ENCODE measurements at places on chromosomes 7 and 10.

DNA sequence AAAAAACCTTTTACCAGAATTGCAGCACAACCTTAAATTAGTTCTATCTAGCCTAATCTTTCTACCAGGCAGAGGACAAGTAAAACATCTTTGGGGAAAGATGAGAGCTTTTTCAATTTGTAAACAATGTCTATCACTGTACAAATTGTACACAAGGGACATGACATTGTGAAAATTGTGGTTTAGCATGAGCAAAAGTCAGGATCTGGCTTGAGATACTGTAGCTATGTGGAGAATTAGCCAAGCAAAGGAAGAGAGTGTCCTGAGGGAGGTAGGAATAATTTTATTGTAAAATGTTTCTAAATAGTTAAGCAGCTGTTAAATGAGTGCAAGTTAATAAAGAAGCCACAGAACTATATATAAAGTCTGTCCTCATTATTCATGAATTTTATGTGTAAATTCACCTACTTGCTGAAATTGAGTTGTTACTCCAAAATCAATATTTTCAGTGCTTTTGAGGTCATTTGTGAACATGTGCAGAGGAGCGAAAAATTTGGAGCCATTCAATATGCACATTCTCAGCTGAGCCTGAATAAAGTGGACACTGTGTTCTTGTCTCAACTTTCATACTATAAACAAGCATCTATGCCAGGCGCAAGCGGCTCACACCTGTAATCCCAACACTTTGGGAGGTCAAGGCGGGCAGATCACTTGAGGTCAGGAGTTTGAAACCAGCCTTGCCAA, 42.8 kb upstream of the POM121L12 start:
- DNase-seq, result no peak

DNA sequence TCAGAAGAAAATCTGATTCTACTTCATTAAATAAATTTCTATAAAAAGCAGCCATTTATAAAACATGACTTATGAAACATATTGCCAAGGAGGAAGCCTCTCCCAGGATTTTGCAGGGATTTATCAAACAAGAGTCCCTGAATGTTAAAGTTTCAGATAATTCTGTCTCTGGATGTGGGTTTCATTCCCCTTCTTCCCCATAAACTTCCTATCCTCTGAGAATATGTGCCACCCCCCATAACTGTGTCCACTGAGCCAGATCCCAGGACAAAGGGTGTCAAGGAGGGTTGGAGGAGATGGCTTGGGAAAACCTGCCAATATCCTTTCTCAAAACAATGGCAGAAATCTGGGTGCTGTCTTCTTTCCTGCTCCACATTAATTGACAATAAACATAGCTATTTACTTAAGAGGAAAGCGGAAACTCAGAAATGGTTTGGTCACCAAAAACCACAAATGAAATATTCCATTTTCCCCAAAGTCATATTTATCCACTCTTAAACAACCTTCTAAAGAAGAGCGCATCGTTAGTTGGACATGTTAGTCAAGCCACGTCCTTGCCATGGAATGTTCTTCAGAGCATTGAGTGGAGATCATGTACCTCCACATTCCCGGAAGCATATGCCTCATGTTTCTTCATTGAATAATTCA, 54.3 kb upstream of the AKR1E2 start:
- no peak for DNase-seq

GRCh38 chr10:110393866-110394265, 89.1 kb upstream of the SMNDC1 start:
- DNase-seq, result no peak

GRCh38 chr10:125448596-125448995, 234.4 kb downstream of the TEX36 start:
- no peak for DNase-seq

DNA sequence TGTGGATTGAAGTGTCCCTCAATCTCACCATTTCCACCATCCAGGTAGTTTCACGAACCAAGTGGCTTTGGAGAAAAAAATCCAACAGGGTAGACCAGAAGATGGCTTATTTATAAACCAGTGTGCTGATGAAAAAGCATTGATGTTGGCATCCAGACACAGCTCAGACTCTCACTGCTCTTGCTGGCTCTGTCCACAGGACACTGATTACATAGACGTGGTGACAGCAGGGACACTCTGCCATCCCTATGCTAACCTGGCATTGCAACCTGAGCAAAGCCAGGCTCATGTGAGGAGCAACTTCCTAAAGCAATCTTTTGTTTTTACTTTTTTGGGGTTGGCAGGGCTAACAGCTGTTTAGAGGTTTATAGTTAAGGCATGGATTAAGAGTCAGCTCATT, 130.6 kb upstream of the SVIL start:
- DNase-seq, result no peak

DNA sequence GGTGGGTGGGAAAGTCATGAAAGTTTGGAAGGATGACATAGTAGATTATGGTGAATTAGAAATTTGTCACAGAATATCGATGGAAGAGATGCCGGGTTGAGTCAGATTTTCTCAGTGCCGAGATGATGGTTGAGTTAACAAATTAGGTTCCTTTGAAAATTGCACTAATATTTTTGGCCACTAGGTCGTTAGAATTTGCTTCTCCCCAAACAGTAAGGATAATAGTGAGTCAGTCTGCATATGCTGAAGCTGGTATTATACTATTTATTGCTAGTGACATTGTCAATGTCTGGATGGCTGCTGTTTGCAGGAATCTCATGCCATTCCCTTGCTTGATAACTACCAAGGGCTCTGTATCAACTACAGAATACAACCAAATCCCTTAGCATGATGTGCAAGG, 37.7 kb upstream of the MINDY3 start:
- DNase-seq, result no peak

GRCh38 chr7:124027236-124027635, 5.6 kb downstream of the TMEM229A start:
- DNase-seq, result no peak

DNA sequence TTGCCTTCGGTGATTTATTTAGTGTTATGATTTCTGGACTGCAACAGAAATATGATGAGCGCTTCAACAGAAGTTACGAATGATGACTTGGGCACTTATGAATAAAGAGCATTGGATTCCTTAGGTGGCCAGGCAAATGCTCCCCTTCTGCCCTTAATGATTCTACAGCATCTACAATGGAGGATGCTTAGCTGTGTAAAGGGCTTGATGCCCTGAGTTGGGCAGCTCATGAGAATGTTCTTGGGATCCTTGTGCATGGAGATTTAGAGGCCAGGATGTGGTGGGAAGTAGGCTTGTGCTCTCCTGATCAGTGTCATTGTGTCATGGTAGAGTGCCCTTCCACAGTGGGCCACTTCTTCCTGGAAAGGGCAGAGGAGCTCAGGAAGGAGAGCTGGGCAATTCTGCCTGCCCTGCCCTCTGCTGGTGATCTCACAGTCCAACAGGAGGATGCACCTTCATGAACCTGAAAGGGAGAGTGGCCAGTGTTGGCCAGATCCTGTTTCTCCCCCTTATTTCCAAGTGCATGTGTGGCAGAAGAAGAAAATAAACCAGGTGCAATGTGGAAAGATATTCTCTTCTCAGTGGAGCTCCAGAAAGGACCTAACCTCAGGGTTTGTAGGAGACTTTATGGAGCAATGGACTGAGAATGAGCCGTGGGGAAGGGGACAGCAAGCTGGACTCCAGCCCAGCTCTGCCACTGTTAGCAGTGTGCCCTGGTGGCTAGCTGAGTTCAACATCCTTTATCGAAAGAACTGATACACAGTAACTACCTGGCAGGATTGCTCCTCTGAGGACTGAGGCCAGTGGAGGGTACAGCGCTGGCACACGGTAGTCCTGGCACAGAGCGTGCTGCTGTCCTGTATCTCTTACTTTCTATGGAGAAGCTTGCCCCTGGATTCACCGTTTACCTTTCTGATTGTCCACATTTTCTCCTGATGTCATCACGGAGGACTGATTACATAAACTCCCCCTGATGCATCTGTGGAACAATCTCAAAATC, 182.9 kb downstream of the BMPER start:
- no peak for DNase-seq

DNA sequence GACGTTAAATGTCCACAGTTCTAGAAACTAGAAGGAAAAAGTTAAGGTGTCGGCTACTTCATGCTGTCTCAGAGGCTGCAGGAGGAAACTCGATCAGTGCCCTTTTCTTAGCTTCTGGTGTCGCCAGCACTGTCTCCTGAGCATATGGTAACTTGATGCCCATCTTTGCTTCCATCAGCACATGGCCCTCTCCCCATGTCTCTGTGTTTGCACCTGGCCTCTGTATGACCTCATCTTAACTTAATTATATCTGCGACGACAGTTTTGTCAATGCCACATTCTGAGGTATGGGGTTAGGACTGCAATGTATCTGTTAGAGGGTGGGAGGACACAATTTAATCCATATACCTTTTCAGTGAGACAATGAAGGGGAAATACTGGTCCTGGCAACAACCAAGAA, 449.9 kb downstream of the POM121L12 start:
- DNase-seq, result no peak

- DNase-seq, result no peak
Observed at GRCh38 chr10:13759168-13759567, 172.4 kb downstream of the PRPF18 start.

GRCh38 chr10:25818751-25819150, 115.3 kb upstream of the MYO3A start:
- DNase-seq, result no peak

DNA sequence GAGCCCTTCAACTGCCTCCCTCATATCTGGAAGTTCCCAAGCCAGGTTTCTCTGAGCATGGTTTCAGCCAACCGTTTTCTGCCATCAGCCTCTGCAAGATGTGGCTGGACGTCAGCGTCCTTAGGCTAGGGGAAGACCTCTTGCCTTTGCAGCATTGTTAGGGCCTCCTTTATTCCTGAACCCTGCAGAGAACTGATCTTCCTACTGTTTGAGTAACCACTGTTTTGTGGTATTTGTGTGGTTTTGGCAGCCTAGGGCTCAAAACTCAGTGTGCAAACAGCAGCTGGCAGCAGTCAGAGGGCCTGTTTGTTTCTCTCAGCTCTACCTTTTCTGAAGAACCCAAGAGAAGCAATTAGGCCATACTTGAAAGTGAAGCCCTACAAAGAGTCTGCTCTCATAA, 83.4 kb upstream of the SEMA3E start:
- DNase-seq, result no peak

- DNase-seq, result no peak
Observed at GRCh38 chr10:131920693-131921092, 19.9 kb downstream of the PPP2R2D start.
